ELF-1 (cell line): ENCODE measurements at places on chromosomes 2 and 18.

DNA sequence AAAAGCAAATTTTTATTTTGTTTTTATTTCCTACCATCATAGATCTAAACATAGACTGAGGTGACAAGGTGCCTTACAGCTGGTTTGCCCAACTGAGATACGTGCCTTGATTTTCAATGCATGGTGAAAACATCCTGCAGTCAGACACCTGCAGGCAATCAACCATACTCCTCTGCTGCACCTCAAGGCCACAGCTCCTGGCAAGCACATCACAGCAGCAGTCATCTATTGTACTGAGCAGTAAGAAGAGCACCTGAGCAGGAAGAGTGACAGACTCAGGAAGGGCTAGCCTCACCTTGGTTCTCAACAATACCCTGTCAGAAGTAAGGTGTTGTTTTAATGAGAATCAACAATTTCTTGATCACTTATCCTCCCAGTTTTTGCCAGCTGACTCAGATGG, 1206.8 kb upstream of the NRXN1 start:
- DNase-seq, result no peak

- DNase-seq, result no peak
These were observed 805.6 kb downstream of the DPP10 start for GRCh38 chr2:115248066-115248465.

DNA sequence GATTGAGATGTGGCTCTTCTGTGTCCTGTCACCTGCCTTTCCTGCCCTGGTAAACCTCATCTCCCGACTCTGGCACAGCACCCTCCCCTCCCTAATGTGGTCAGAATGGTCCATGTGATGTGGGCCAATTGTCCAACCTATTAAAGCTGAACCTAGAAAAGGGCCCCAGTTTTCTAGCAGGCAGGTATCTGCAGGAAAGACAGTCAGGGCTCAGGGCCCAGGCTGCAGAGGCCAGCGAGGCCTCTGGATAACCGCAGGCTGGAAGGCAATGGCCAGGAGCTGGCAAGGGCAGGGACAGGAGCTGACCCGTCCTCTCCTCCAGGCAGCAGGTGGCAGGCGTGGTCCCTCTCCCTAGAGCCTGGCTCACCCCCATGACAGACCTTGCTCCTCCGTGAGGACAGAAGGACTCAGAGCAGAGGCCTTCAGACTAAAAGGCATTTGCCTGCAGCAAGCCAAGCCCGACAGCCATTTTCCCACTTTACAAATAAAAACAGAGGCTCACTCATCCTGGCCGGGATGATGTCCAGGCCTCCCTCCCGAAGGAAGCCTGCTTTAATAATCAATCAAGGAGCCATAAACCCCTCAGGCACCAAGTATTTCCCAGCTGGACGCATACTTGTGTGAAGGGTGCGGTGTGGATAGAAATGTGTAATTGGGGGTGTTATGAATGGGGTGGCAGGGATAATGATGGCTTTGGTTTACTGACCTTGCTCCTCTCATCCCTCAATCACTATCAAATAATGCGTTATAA, 107.1 kb downstream of the TWIST2 start:
- DNase-seq, result peak; percentile 45

- DNase-seq, result no peak
These were observed 4.0 kb downstream of the DOK1 start for GRCh38 chr2:74558284-74559230.

DNA sequence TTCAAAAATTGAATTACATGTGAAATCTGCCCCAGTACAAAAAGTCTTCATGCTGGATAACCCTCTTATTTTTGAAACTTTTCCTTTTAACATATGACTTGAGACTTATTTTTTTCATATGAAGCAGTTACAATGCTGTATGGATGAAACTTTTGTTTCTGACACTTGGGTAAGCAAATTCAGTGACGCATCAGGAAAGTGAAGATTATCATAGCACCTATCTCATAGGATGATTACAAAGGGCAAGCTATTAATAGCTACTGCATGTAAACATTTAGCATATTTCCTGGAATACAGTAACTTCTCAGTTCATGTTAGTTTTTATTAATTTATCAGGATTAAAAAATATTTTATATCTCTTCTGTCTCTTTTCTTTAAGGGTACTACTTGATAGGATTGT, 1109.2 kb downstream of the LRP1B start:
- DNase-seq, result no peak

DNA sequence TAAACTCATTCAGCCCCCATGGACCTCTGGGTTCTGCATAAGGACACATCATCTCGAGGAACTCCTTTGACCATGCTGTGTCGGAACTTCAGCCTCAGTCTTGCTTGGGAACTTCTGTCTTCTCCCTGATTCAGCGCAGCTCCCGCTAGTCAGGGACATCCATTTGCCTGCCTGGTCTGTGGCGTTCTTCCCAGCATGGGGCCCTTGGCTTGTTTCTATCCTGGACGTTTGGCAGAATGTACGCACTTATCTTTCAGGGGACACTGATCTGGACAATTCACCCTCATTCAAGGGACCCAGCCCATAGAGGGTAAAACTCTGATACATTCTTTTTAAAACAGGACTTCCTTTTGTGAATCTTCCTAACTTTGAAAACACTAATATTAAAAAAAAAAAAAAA, 75.8 kb upstream of the WIPF1 start:
- no peak for DNase-seq

DNA sequence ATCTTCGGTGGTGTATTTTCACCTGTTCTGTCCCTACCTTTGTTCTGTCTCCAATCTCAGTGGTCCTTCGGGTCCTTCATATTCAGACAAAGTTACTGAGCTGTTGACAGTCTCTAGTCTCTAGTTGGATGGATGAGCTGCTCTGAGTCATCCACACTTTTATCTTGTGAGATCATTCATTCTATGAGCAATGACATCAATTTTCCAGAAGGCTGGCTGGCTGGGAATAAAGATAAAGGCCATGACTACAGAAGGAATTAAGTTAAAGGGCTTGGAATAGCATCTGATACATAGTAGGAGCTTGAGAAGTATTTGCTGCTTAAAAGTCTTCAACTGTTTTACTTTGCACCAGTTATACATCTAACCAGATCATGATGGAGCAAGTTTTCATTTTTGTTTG, 43.1 kb upstream of the SLC39A10 start:
- peak; percentile 9 for DNase-seq

DNA sequence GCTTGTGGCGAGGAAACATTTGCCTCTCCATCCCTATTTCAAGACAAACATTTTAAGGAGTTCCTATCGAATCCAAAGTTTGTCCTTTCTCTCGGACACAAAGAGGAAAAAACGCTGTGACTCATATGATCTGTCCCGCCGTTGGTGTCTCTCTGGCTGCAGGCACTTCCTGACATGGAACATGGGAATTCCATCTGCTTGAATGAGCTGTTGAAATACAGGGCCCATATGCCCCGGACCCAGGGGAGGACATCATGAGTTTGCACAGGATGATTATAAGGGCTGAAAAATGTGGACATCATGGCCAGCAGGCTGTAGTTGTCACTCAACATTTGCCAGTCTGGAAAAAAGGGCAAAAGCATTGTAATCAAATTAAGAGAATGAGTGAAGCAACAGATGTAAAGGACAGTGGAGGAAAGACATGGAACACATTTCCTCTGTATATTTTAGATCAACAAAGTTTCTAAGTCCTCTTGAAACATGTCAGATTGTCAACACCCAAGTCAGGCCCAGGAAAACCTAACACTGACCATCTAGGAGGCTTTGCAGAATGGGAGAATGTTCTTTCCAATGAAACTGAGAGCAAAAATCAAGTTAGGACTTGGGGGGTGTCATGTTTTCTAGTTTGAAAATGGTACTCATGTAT, 103.2 kb upstream of the SMIM21 start:
- no peak for DNase-seq
